ENCODE measurements at places on chromosomes 11 and 22. TPM values are rescaled to one million over a fixed set of nuclear protein-coding genes. Genes with fewer than 3 reads are reported as not detected.

The DDX6 gene
- 74.2 TPM for total RNA-seq

The PGR gene
- total RNA-seq: 1.0 TPM

The DRICH1 gene
- not detected for total RNA-seq

The MYO7A gene
- 9.7 TPM for total RNA-seq

All from pancreas (tissue), 10 donors.